ENCODE measurements at places on chromosomes 12 and 14. TPM values are rescaled to one million over a fixed set of nuclear protein-coding genes. Genes with fewer than 3 reads are reported as not detected.

GRCh38 chr12:119456824-119457223 lies 122.3 kb downstream of the CCDC60 start:
- no peaks in the 10 kb centered on the region for H3K27me3 ChIP-seq
- no peak overlapping the region for H3K4me3 ChIP-seq
- no peaks in the 10 kb centered on the region for H3K4me1 ChIP-seq
- no peaks in the 10 kb centered on the region for H3K36me3 ChIP-seq
- no peak for DNase-seq
- no peak overlapping the region for H3K27ac ChIP-seq

Gene TAS2R7
- polyA plus RNA-seq = not detected

DNA sequence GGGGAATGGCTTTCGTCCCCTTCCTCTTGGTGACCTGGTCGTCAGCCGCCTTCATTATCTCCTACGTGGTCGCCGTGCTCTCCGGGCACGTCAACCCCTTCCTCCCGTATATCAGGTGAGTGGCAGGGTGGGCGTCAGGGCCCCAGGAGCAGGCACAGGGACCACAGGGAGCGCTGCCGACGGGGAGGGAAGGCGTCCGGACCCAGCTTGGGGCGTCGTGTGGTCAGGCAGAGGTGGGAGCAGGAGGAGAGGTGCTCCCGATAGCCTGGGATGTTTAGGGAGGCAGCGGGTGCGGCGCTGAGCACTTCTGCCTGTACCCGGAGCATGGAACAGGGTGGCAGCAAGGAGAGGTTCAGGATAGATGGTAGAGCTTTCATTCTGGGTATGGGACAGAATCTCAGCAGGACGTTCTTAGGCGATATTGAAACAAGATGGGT lies 444 bp downstream of the DRAM1 start:
- no peaks in the 10 kb centered on the region for H3K4me1 ChIP-seq
- DNase-seq = no peak
- peak overlapping the region; percentile 94 for H3K4me3 ChIP-seq
- H3K27ac ChIP-seq = peak overlapping the region; percentile 94
- no peaks in the 10 kb centered on the region for H3K36me3 ChIP-seq

- no peaks in the 10 kb centered on the region for H3K4me1 ChIP-seq
- no peak overlapping the region for H3K27ac ChIP-seq
- no peak overlapping the region for H3K4me3 ChIP-seq
- no peaks in the 10 kb centered on the region for H3K27me3 ChIP-seq
These were observed 34.6 kb downstream of the PRIMA1 start for GRCh38 chr14:93753647-93754046.

DNA sequence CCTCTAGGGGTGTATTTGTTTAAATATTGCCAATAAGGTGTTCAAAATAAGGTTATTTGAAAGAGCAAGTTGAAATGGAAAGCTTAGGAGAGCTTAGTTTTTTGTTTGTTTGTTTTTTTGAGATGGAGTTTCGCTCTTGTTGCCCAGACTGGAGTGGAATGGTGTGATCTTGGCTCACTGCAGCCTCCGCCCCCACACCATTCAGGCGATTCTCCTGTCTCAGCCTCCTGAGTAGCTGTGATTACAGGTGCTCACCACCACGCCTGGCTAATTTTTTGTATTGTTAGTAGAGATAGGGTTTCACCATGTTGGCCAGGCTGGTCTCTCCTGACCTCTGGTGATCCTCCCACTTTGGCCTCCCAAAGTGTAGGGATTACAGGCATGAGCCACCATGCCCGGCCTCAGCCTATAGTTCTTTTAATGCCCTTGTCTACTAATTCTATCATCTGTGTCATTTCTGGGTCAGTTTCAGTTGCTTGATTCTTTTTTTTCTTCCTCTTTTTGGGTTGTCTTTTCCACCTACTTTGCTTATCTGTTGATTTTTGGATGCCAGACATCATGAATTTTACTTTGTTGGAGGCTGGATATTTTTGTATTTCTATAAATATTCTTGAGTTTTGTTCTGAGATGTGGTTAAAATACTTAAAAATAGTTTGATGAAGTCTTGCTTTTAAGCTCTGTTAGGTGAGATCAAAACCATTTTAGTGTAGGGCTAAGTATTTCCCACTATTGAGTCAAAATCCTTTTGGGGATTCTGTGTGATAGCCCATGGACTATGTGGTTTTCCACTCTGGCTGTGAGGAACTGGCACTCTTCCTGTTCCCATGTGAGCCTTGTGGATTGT lies 18.7 kb downstream of the RCOR1 start:
- no peaks in the 10 kb centered on the region for H3K36me3 ChIP-seq
- no peak overlapping the region for H3K27ac ChIP-seq
- no peak overlapping the region for H3K4me3 ChIP-seq
- H3K4me1 ChIP-seq = no peaks in the 10 kb centered on the region

Gene SLC6A12
- polyA plus RNA-seq = 4.8 TPM

DNA sequence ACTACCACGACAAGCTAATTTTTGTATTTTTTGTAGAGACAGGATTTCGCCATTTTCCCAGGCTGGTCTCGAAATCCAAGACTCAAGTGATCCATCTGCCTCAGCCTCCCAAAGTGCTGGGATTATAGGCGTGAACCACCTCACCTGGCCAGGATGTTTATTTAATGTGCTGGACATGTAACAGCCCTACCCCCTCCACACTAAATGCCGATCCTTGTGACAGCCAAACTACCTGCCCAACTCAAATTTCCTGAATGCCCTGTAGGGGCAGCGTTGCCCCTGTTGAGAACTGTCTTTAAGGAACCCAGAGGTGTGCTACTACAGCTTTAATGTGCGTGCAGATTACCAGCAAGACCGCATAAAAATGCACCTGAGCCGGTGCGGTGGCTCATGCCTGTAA lies 48.1 kb downstream of the KCNK13 start:
- no peaks in the 10 kb centered on the region for H3K36me3 ChIP-seq
- H3K27me3 ChIP-seq = no peaks in the 10 kb centered on the region

Gene NPAS3
- polyA plus RNA-seq = 0.70 TPM

Gene RNASE3
- polyA plus RNA-seq = not detected

DNA sequence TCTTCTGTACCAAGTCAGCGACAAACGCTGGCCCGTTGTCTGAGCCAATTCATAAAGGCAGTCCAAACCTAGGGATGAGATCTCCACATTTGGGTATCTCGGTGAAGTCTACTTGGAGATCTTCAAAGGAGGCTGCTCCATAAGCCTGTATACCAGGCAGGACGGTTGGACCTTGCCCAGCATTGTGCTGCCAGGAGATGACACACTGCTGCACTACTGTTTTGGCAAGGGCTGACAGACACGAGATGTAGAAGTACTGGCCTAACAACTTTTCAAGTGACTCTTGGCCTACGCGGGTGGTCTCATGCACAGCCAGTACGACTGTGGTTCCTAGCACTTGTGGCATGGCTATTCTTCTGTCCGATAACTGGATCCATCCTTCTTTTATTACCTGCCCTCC lies 135.3 kb downstream of the SLC38A6 start:
- H3K4me3 ChIP-seq = no peak overlapping the region
- H3K4me1 ChIP-seq = no peaks in the 10 kb centered on the region
- no peak for DNase-seq
- no peaks in the 10 kb centered on the region for H3K27me3 ChIP-seq
- H3K27ac ChIP-seq = no peak overlapping the region

DNA sequence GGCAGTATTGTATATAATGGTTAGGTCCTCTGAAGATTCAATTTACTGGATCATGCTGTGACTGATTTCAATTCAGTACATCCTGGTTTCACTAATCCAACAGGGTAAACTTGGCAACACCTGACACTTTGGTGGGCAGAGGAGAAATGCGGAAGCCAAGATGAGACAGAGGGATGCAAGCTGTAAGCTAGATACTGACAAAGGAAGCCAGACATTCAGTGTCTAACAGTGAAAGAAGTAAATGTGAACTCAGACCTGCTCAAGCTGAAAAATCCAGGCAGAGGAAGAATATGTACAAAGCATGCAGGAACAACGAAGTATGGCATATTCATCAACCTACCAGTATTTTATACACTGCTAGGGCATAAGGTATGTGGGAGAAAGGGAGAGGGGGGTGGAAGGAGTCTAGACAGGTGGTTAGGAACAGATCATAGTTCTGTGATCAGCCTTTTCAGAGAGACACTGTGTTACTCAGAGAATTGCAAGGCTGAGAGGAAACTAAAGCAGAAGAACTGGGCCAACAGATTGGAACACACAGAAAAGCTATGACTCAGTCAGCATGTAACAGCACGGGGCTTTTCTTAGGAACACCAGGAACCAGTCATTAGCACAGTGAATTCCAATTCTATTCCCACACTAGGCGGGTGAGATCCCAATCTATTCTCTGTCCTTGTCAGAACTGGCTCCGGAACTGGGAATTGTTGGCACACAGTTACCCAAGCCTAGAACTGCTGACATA lies 40.3 kb downstream of the NELL2 start:
- no peaks in the 10 kb centered on the region for H3K4me1 ChIP-seq
- H3K36me3 ChIP-seq = no peaks in the 10 kb centered on the region
- no peaks in the 10 kb centered on the region for H3K27me3 ChIP-seq
- DNase-seq = peak; percentile 19
- H3K4me3 ChIP-seq = no peak overlapping the region

Gene ZNF26
- 4.8 TPM for polyA plus RNA-seq

Gene GPR65
- polyA plus RNA-seq = 0.23 TPM

Gene FLVCR2
- polyA plus RNA-seq = 0.33 TPM

Gene RAPGEF3
- 51.4 TPM for polyA plus RNA-seq

Gene DAAM1
- polyA plus RNA-seq = 11.0 TPM

Gene CLEC4A
- polyA plus RNA-seq = 3.3 TPM

GRCh38 chr12:24697769-24698168 lies 251.1 kb downstream of the BCAT1 start:
- no peak for DNase-seq
- H3K4me3 ChIP-seq = no peak overlapping the region
- H3K4me1 ChIP-seq = no peaks in the 10 kb centered on the region
- H3K36me3 ChIP-seq = no peaks in the 10 kb centered on the region
- no peaks in the 10 kb centered on the region for H3K27me3 ChIP-seq

Gene EP400
- polyA plus RNA-seq = 22.8 TPM

DNA sequence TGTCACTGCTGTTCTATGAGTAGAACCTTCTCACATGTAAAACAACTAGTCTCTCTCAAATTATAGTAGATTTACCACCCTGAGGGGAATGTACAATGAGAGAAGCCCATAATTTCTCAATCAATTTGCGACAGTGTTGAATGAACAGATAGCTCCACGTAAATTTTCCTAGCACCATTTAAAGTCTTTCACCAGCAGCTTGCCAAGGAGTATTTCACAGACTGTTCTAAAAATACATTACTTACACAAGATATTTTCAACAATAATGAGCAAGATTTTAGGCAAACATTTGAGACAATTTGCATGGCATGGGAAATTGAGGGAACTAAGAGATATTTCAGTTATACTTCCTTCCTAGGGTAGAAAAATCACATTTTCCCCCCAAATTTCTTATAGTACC lies 151.6 kb downstream of the KICS2 start:
- DNase-seq = no peak
- H3K4me1 ChIP-seq = no peaks in the 10 kb centered on the region
- no peaks in the 10 kb centered on the region for H3K36me3 ChIP-seq

- H3K4me1 ChIP-seq = no peaks in the 10 kb centered on the region
- no peak overlapping the region for H3K4me3 ChIP-seq
- no peak overlapping the region for H3K27ac ChIP-seq
- no peaks in the 10 kb centered on the region for H3K27me3 ChIP-seq
- no peaks in the 10 kb centered on the region for H3K36me3 ChIP-seq
These were observed 7.9 kb downstream of the IFFO1 start for GRCh38 chr12:6547987-6548386.

DNA sequence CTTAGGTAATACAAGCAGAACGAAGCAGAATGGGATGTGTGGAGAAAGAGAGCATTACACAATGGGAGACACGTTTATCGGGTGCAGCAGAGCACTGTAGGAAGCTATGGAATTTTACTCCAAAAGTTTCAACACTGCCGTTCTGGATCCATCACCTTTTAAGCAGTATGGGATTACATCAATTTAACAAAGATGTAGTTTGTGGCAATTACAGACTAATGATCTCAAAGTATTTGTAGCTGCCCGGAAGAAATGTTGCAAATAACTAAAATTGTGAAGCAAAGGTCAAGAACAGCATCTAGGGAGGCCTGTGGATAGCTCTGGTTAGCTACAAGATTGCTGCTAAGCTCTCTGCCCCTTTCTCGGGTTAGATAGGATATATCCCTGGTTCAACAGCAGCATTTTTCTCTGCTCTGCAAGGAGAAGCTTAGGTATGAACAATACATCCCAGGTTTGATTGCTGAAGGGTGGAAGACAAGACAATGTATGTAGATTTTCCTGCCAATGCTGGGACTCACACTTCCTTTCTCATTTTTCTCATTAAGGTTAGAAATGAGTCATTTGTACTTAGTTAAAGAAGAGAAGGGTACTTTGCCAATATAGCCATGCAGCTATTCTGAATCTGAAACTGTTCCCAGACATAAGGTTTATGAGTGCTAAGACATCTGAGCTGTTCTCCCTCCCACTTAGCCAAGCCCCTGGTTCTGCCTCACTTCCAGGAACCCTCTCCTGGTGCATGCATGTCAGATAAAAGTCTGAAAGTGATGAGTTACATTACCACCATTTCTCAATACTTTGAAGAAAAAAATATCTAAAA lies 75.0 kb upstream of the HIF1A start:
- H3K27ac ChIP-seq = no peak overlapping the region
- H3K4me1 ChIP-seq = no peaks in the 10 kb centered on the region
- H3K4me3 ChIP-seq = no peak overlapping the region
- DNase-seq = no peak

DNA sequence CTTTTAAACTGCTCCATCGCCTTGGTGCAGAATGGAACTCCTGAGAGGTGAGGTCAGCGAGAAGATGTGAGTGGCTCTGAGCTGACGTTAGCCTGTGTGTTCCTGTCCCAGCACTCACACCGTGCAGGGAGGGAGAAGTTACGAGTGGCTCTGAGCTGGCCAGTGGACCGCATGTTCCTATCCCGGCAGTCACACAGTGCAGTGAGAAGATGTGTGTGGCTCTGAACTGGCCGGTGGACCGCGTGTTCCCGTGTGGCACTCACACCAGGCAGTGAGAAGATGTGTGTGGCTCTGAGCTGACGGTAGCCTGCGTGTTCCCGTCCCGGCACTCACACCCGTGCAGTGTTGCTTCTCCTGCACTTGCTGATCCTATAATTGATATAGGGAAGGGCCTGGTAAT lies 59.9 kb downstream of the VCPKMT start:
- no peaks in the 10 kb centered on the region for H3K27me3 ChIP-seq
- no peak overlapping the region for H3K4me3 ChIP-seq
- H3K4me1 ChIP-seq = no peaks in the 10 kb centered on the region
- H3K36me3 ChIP-seq = no peaks in the 10 kb centered on the region

DNA sequence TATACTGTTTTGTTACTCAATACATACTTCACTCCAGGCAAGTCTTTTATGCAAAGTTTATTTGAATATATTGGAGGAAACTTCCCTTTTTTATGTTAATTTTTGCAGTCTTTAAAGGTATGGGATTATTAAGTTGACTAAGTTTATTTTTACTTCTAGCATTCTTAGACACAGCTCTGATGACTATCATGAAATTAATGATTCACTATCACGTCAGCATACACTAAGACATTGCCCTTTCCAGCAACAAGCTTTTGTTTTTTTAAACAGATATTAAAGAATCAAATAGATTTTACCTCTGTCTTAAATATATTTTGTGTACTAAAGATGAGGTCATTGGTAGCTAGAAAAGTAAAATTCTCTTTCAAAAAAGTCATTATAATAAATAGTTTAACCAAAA lies 52.1 kb downstream of the DERA start:
- H3K4me3 ChIP-seq = no peak overlapping the region
- no peak for DNase-seq
- no peaks in the 10 kb centered on the region for H3K27me3 ChIP-seq
- no peak overlapping the region for H3K27ac ChIP-seq
- H3K36me3 ChIP-seq = no peaks in the 10 kb centered on the region

GRCh38 chr12:6198985-6199530 lies 1.1 kb upstream of the CD9 start:
- peak overlapping the region; percentile 75 for H3K27ac ChIP-seq
- no peaks in the 10 kb centered on the region for H3K27me3 ChIP-seq
- H3K36me3 ChIP-seq = no peaks in the 10 kb centered on the region
- H3K4me3 ChIP-seq = peak overlapping the region; percentile 96
- no peak for DNase-seq
